ENCODE measurements at places on chromosomes 2 and 18.

- no peak for DNase-seq
Measured at GRCh38 chr2:23387845-23388244, 2.9 kb downstream of the KLHL29 start.

- peak; percentile 44 for DNase-seq
Measured at GRCh38 chr2:134202371-134202770, 51.5 kb upstream of the MGAT5 start.

- no peak for DNase-seq
Measured at GRCh38 chr2:219461047-219461514, 26.4 kb downstream of the SPEG start.

DNA sequence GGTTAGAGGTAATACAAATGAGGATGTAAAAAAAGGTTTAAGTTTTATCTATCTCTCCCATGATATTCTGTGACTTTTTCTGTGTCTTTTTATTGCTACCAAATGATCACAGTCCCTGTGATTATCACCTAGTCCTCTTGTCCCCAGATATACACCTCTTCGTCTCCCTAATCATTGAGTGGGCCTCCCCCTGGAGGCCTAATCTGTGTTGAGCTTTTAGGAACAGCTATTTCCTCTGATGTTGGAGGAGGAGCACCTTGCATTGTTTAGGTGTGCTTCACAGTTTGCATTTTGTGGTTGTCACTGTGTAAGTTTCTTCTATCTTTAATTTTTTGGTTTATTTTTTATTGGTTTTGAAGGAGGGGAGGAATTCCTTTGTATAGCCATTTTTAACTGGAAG, 33.3 kb downstream of the CCDC85A start:
- DNase-seq = no peak

- DNase-seq = no peak
Measured at GRCh38 chr2:63544017-63544627, 44.2 kb downstream of the WDPCP start.
